Activated naive CD8-positive, alpha-beta T cell treated with anti-CD3 and anti-CD28 coated beads, Interleukin-2, amount 10 ng/mL, durations not matched to agents 7 days and 5 days (primary cell): ENCODE measurements at places on chromosomes 16 and 17. TPM values are rescaled to one million over a fixed set of nuclear protein-coding genes. Genes with fewer than 3 reads are reported as not detected.

Gene KRTAP9-2
- not detected for total RNA-seq

Gene KRTAP2-2
- not detected for total RNA-seq

Gene NPIPB2
- 18.1 TPM for total RNA-seq

Gene SULT1A1
- 16.3 TPM for total RNA-seq

Gene PLCG2
- 15.2 TPM for total RNA-seq

Gene NAGS
- 1.4 TPM for total RNA-seq

Gene SECTM1
- total RNA-seq = 0.86 TPM

Gene GP2
- not detected for total RNA-seq

Gene CCL7
- total RNA-seq = not detected

DNA sequence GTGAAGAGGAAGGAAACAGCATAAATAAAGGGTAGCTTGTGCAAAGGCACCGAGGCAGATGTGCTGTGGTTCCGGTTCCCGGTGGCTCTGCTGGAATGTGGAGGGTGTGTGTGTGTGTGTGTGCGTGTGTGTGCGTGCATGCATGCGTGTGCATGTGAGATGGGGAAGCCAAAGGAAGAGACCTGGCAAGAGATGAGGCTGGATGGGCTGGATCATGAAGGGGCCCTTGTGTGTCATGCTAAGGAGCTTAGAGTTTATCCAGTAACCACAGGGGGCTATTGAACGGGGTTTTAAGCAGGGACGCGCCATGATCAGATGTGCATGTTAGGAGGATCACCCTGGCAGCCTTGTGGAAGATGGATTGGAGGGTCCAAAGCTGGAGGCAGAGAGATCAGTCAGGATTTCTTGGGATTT lies 8.3 kb downstream of the WSCD1 start:
- no peaks in the 10 kb centered on the region for H3K4me1 ChIP-seq
- H3K27me3 ChIP-seq = peaks cover 3% of the 10 kb centered on the region
- no peak overlapping the region for H3K4me3 ChIP-seq
- H3K27ac ChIP-seq = no peak overlapping the region
- no peaks in the 10 kb centered on the region for H3K36me3 ChIP-seq

- H3K27me3 ChIP-seq = no peaks in the 10 kb centered on the region
- no peak for DNase-seq
- peak overlapping the region; percentile 41 for H3K4me3 ChIP-seq
- peak overlapping the region; percentile 76 for H3K27ac ChIP-seq
- peaks cover 74% of the 10 kb centered on the region for H3K4me1 ChIP-seq
Measured at GRCh38 chr16:84603140-84603816, 14.6 kb downstream of the COTL1 start.

DNA sequence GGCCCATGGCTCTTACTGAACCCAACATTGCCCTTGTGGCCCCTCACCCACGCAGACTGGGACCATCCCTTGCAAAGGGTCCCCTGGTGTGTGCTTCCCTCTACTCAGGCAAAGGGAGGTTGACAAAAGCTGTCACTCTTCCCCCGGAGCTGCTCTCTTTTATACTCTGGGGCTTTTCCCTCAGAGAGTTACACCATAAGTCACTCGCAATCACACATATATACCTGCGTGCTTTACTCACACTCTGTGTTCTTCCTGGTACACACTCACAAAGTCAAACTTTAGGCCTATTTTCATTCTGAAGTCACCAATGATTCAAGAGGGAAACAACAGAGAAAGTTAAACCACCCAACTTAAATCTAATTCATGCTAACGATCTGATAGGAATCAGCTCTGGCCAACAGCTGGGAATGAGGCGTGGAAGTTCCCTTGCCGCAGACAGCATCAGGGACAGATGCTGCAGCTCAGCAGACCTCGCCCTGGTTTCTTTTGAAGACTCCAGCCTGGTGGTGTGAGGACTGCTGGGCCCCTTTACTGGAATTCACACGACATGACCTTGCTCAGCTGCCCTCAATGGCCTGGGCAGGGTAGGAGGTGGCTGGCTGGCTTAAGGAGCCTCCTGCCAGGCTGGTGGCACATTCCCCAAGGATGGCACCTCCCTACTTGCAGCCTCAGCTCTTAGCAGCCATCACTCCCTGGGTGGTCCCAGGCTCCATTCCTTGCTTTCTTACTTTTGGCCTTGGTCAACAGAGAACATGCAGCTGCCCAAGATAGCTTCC lies 27.3 kb downstream of the HIC1 start:
- H3K27ac ChIP-seq = peak overlapping the region; percentile 81
- peak overlapping the region; percentile 2 for H3K4me3 ChIP-seq
- DNase-seq = no peak
- no peaks in the 10 kb centered on the region for H3K27me3 ChIP-seq
- peaks cover 49% of the 10 kb centered on the region for H3K4me1 ChIP-seq

- H3K27me3 ChIP-seq = peaks cover 35% of the 10 kb centered on the region
- H3K27ac ChIP-seq = no peak overlapping the region
- peaks cover 5% of the 10 kb centered on the region for H3K36me3 ChIP-seq
- H3K4me3 ChIP-seq = no peak overlapping the region
- H3K4me1 ChIP-seq = peaks cover 8% of the 10 kb centered on the region
Measured at GRCh38 chr17:76080768-76081287, 1.8 kb downstream of the ZACN start.

DNA sequence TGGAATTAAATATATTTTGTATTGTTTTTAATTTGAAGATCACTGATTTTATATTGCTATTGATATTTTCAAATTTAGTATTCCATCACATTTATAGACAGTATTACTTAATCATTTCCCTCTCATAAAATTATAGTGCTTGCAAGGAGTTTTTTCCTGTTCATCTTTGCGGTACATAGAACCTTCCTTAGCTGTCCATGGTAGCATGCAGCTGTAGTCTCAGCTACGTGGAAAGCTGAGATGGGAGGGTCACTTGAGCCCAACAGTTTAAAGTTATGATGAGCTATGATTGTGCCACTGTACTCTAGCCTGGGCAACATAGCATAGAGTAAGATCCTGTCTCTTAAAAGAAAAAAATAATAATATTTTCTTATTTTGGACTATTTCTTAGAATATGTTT lies 215.8 kb upstream of the CHMP6 start:
- H3K27me3 ChIP-seq = no peaks in the 10 kb centered on the region
- no peak overlapping the region for H3K27ac ChIP-seq
- H3K4me3 ChIP-seq = no peak overlapping the region
- H3K4me1 ChIP-seq = peaks cover 56% of the 10 kb centered on the region

DNA sequence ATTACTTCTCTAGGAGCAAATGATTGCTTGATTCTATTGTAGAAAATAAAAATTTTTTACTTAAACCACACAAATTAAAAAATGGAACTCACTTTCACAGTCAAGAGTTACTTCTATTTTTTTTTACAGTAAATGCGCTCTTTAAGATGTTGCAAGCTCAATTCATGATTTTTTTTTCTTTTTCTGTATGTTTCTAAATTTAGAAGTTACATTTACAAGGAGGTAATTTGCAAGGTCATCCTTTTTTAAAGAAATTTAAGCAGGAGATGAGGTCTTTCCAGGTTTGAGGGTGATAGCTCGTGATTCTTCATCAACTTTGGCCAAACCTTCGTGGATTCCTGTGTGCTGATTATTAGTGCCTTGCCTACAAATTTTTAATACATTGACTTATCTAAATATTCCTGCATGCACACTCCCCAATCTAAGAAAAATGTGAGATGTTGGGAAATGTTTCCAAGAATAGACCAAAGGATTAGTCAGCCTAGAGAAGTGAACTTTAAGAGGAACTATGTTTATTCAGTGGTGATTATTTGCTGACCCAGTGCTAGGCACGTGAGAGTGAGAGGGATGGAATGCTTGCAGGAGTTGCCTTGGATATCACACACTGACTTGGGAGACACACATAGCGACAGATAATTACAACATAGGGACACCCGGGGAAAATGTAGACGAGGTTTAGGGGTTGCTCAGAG lies 429.8 kb downstream of the MAF start:
- H3K4me1 ChIP-seq = peaks cover 14% of the 10 kb centered on the region
- no peak overlapping the region for H3K4me3 ChIP-seq
- H3K27me3 ChIP-seq = no peaks in the 10 kb centered on the region
- H3K27ac ChIP-seq = no peak overlapping the region
- H3K36me3 ChIP-seq = peaks cover 4% of the 10 kb centered on the region

GRCh38 chr17:11077673-11078072 lies 163.3 kb upstream of the SHISA6 start:
- no peak overlapping the region for H3K4me3 ChIP-seq
- DNase-seq = no peak
- H3K36me3 ChIP-seq = no peaks in the 10 kb centered on the region
- no peaks in the 10 kb centered on the region for H3K4me1 ChIP-seq
- no peak overlapping the region for H3K27ac ChIP-seq

DNA sequence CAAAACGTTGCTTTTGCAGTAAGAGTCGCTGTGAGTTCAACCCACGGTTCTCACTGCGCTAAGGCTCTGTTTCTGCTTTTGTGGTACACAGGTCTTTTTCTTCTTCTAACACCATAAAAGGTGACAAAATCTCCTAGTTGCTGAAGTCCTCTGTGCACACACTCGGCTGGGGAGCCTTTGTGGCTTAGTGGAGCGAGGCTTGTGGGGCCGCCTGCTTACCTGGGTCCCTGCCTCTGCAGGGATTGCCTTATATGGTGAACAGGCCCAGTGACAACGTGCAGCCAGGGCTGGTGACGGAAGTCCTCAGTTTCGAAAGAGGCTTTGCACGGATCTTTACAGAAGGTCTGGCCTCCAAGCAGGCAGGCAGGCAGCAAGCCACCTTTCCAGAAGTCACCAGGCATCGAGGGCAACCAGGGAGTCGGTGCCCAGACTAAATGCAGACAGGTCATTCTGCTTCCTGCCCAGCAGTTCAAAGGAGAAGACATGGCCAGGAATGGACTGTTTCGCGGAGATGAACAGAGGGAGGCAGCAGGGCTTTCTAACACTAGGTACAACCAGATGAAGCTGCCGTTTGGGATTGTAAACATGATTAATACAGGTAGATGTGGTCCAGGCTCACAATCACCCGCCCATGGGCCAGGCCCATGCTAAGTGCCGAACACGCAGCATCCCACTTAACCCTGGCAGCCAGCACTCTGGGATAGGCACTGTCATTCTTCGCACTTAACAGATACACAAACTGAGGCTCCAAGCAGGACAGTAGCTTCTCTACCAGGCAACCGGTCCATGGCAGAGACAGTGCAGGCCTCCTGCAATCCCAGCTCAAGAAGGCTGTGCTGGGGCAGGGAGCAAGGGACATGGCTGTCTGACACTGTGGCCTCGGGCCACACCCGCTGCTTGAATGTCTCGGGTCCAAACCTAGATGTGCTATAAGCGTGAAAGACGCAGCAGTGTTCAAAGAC lies 10.7 kb upstream of the MEAK7 start:
- H3K4me3 ChIP-seq = peak overlapping the region; percentile 77
- DNase-seq = peak; percentile 83
- no peaks in the 10 kb centered on the region for H3K27me3 ChIP-seq
- peaks cover 41% of the 10 kb centered on the region for H3K36me3 ChIP-seq

DNA sequence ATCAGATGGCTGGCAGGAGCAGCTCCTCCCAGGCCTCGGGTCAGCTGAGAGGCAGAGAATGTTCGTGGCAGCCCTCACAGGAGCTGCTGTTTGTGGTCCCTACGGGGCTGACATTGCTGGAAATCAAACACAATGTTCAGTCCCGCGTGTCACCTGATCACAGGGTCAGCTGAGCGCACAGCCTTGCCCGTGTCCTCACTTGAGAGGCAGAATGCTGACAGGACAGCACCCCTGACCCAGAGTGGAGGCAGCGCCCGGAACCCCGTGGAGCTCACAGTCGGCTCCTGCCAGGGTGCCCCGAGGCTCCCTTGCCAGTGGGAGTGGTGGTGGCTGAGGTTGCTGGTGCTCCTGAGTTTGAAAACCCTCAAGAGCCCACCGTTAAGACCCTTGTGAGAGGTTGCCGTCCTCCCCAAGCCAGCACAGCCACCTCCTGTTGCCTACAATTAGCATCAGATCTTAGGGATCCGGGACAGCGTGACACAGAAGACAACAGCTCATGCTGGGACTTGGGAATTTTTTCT lies 3.6 kb upstream of the CHMP6 start:
- no peaks in the 10 kb centered on the region for H3K36me3 ChIP-seq
- peaks cover 13% of the 10 kb centered on the region for H3K4me1 ChIP-seq
- DNase-seq = no peak
- H3K27me3 ChIP-seq = peaks cover 14% of the 10 kb centered on the region
- no peak overlapping the region for H3K4me3 ChIP-seq

DNA sequence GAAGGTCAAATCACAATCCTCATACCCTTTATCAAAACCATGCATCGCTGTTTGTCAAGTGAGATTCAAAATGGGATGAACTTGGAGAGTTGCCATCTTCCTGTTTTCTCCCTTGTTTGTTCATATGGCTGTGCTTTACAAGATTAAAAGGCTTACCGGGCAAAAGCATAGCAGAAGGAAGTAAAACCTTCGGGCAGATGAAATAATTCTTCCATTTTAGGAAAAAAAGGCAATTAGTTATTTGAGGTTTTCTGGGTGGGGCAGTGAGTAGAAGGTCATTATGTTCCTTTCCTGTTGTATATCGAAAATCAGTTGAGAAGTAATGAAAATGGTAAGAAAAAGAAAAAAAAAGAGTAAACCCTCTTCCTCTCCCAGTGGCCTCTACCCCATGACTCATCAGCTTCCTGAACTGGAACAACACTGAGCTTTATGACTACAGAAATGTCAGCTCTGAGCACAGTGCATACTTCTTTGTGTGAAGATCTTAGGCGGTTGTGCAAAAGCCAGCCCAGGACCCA lies 369.2 kb downstream of the CDH13 start:
- H3K27me3 ChIP-seq = no peaks in the 10 kb centered on the region
- no peak overlapping the region for H3K4me3 ChIP-seq
- DNase-seq = no peak
- H3K36me3 ChIP-seq = no peaks in the 10 kb centered on the region
- H3K27ac ChIP-seq = no peak overlapping the region

DNA sequence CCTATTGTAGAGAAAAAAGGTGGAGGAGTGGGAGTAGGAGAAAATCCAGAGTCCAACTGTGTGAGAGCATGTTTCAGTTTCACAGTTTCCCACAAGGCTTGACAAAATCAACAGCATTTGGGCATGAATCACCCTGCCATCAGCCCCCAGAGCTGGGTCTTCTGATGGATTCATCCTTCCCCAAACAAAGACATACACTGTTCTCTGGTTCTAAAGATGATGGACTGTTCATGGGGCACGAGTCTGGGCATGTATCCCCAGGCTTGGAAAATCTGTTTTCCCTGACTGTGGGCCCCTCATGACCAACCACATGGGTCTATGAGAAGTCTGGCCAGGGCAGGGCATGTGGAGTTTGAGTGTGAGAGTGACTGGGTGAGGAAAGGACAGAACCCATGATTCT lies 210.4 kb upstream of the IRX5 start:
- no peak overlapping the region for H3K4me3 ChIP-seq
- H3K4me1 ChIP-seq = no peaks in the 10 kb centered on the region
- H3K36me3 ChIP-seq = no peaks in the 10 kb centered on the region
- no peak for DNase-seq
- no peak overlapping the region for H3K27ac ChIP-seq
- no peaks in the 10 kb centered on the region for H3K27me3 ChIP-seq
